Activated T-helper 1 cell treated with Interleukin-2 at 50 U/mL for 16 hours (primary cell): ENCODE measurements at places on chromosomes 11 and 22.

GRCh38 chr11:64007629-64008282 lies 21.5 kb downstream of the OTUB1 start:
- no peak for DNase-seq

DNA sequence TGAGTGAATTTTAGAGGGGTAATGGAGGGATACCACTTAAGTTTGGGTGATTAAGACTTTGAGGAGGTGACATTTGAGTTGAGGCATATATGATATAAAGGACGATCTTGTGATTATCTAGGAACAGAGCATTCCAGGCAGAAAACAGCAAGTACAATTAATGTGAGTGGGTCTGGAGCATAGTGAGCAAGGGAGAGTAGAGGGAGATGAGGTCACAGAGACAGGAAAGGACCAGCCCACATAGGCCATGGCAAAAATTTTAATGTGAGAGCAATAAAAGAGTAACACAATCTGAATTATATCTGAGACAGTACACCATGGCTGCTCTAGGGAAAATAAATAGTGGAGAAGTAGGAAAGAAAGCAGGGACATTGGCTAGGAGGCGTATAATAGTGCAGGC lies 14.5 kb upstream of the HSPA8 start:
- DNase-seq = no peak

GRCh38 chr11:97962758-97963157 lies 1058.0 kb upstream of the CNTN5 start:
- DNase-seq = no peak

GRCh38 chr11:62123669-62124185 lies at the start of gene INCENP:
Gene INCENP, plus strand, starts transcription at chr11:62124011. Its CDS starts 4,151 bp downstream, at chr11:62128162.
- peak; percentile 90 for DNase-seq

GRCh38 chr11:75768909-75769771 lies 562 bp downstream of the DGAT2 start:
- no peak for DNase-seq

DNA sequence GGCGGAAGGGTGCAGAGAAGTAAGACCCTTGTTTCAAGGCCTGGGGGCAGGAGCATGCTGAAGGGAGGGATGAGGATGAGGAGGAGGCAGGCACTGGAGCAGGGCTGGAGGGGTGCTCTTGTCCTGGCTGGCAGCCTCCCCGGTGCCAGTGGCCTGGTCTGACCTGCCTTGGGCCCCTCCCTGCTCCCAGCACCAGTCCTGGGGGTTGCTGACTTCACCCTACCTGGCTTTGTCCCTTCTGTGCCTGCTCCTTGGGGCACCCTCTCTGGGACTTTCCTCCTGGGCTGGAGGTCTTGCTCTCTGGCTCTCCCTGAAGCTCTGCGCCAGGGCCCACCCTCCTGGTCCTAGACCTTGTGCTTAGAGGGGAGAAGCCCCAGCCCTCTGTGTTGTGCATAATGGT lies 4.7 kb upstream of the FLRT1 start:
- no peak for DNase-seq

DNA sequence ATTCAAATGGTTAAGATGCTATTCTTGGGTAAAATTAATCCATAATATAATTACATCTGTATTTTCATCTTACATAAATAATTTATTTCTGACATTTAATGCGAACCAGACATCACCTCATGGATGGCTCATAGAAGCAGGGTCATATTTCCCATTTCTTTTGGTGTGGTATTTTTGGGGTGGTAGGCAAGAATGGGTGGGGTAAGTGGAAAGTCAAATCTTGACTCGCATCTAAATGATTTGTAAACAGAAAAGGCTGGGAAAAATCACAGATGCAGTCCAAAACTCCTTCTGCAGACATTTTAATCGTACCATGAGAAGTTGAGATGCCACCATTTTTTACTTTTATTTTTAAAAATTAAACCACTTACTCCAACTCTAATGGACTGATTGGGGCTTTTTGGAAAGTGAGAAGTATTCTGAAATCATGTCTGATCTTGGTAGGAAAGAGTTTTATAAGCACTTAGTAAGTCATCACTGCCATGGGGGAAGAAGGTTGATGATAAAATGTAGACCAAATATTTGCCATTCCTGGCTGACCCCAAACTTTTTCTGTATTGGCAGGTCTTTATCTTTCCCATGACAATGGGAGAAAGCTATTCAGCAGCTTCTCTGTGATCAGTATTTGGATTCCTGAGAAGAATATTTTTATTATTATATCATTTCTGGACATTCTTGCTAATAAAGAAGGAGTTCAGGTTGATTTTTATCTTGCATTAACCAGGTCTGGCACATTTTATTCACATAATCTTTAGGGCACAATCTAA lies 47.2 kb upstream of the BLID start:
- DNase-seq = no peak

DNA sequence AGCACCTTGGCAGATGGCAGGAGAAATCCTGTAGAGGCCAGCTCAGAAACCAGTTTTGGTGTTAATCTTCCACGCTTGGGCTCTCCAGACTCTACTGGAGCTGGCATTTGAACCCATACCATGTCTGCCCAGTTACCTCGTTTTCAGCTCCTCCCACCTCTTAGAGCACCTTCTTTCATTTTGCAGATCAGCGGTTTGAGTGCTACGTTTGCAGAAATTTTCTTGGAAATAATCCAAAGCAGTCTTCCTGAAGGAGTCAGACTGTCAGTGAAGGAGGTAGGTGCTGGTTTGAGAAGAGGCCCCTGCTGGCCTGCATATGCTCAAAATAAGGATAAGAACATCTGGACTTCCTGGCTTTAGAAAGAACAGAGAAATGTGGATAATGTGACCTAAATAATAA lies 13.7 kb downstream of the COA4 start:
- no peak for DNase-seq

DNA sequence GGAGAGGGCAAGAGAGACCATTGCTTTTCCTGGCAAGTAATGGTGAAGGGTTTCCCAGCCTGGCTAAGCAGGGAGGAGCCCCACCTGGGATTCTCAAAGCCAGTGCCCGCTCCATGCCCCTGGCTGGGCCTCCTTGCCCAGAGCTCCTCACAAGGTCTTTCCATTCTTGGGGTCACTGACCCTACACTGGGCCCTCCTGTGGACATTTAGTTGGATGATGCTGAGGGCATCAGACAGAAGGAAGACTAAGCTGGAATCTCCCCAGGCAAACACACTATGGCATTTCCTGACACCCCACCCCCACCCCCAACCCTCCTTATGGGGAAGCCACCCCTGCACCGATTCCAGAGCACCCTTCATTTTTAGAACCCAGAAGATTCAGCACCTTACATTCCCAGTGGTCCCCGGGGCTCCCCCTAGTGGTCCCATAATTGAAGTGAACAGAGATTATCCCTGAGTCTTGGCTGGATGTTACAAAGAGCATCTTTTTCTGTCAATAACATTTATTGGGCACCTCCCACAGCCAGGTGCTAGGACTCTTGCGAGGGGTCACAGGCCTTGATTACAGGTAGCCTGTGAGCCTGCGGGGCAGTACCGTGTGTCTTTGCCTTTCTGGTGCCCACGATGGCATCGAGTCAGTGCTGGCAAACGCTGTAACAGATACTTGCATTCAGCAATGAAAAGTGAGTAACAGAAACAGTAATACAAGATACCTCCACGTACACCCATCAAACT lies 548.5 kb downstream of the BUD13 start:
- DNase-seq = no peak

DNA sequence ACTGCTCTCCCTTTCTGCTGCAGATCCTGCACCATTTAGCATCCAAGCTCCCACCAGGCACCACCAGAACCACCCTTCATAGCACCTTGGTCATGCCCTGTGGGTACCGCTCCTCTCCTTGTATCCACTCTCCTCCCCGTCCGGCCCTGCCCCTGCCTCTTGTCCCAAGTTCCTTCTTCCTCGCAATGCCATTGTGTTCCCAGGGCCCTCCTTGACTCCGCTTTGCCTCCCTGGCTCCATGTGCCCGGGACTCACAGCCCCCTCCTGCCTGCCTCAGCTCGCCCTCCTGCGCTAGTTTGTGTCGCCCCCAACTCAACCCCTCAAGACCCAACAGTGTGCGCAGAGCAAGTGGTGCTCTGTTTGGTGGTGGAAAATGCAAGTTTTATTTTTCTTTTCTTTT lies 10.8 kb downstream of the FADS2 start:
- DNase-seq = no peak

DNA sequence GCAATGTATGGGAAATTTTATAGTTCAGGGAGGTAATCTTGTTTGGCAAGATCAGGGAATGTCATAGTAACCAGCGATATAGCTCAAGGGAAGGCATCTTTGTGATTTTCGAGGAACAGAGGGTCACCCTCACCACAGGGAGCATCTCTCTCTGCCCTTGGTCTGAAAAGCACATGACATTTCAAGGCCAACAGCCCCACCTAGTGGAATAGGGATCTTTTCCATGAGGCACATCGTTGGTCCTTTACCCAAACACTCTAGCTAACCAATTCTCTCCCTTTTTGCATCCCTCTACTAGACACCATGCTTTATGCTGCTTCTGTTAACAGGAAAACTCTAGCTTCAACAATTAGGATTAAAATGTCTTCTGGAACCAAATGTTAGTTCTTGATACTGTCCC lies 179.0 kb downstream of the GRM5 start:
- DNase-seq = peak; percentile 3

DNA sequence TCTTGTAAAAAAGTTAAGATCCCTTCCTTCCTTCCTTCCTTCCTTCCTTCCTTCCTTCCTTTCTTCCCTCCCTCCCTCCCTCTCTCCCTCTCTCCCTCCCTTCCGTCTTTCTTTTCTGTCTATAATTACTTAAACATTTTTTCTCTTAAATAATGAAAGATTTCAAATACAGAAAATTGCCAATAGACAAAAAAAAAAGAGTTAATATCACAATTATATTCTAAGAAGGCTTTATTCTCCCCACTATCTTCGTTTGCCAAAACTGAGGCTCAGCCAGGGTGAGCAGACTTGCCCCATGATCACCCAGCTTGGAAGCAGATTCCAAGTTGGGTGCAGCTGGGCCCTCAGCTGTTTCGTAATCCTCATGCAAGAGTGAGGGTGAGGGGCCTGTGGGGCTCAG lies 327 bp upstream of the CACNA1I start:
- no peak for DNase-seq

GRCh38 chr11:90216611-90217010 lies 6.2 kb downstream of the CHORDC1 start:
- no peak for DNase-seq

DNA sequence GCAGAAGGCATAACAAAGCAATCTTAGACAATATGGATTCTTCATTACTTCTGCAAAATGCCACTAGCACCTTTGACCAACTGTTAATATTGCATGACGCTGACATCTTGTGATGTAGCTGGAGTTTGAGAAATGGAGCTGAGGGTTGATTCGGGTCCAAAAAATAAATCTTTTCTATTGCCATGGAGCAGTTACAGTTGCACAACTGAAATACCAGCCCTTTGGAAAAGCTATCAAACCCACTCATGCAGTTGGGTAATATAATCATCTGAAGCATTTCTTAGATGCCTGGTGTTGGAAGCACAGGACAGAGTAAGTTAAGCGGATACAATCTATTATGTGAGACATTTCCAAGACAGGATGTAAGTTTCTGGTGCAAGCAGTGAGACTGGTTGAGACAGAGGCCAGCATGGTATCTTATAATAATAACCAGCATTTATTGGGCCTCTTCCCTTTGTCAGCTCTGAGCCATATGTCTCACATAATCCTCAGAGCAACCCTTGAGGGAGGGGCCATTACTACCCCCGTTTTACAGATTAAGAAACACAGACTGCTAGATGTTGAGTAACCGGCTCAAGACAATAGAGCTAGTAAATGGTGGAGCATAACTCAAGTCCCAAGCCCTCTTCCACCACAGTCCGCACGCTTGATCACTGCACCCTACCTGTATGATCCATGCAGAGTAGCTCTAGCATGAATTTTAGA lies 74.9 kb upstream of the CAPRIN1 start:
- DNase-seq = no peak

DNA sequence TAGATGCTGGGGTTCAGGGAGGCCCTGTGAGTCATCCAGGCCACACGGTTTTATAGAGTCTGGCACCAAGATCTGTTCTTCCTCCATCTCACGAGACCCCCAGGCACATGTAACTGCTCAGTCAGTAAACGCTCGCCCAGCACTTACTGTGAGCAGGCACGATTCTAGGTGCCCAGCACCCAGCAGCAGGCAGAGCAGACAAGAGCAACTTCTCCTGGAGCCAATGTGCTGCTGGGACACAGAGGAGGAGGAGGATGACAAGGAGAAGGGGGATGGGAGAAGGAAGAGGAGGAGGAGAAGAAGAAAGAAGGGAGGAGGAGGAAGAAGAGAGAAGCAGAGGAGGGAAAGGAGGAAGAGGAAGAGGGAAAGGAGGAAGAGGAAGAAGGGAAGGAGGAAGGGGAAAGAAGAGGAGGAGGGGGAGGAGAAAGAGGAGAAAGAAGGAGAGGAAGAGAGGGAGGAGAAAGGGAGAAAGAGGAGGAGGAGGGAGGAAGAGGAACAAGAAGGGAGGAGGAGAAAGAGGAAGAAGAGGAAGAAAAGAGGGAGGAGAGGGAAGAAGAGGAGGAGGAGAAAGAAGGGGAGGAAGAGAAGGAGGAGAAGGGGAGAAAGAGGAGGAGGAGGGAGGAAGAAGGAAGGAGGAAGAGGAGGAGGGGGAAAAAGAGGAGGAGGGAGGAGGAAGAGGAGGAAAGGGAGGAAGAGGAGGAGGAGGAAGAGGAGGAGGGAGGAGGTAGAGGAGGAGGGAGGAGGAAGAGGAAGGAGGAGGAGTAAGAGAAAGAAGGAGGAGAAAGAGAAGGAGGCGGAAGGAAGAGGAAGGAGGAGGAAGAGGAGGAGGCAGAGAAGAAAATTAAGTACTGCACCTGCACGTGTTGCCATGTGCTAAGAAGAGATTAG lies 77.6 kb upstream of the RTL6 start:
- no peak for DNase-seq

DNA sequence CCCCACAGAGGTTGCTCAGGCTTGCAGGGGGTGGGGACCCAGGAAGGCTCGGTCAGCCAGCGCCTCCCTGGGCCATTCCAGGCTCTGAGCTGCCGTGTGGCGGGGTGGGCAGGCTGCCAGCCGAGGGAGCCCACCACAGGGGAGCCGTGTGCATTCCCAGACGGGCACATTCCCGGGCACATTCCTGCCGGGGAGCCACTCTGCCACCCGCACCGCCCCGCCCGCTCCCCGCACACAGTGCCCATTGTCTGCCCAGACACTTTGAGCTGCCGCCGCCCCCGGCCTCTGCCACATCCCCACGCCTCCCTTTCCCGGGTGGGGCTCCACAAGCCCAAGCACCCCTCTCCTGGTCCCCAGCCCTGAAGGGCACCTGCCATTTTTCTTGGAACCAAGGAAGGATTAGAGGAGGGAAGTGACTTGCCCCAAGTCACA lies 27.4 kb downstream of the RPL3 start:
- DNase-seq = no peak

- peak; percentile 5 for DNase-seq
Measured at GRCh38 chr22:29480512-29481264, 670 bp downstream of the NEFH start.

- DNase-seq = no peak
Measured at GRCh38 chr11:44618561-44619425, 53.3 kb downstream of the CD82 start.

- no peak for DNase-seq
Measured at GRCh38 chr11:46273511-46274205, 3.8 kb upstream of the CREB3L1 start.

GRCh38 chr11:16805938-16806337 lies 67.5 kb downstream of the C11orf58 start:
- no peak for DNase-seq
